ENCODE measurements at places on chromosomes 6 and 20.

- DNase-seq = no peak
Observed at GRCh38 chr20:41453010-41453950, 86.7 kb upstream of the EMILIN3 start.

GRCh38 chr6:23696992-23697391 lies 429.0 kb upstream of the NRSN1 start:
- peak; percentile 2 for DNase-seq

GRCh38 chr20:13034115-13034514 lies 25.3 kb downstream of the SPTLC3 start:
- DNase-seq = no peak

DNA sequence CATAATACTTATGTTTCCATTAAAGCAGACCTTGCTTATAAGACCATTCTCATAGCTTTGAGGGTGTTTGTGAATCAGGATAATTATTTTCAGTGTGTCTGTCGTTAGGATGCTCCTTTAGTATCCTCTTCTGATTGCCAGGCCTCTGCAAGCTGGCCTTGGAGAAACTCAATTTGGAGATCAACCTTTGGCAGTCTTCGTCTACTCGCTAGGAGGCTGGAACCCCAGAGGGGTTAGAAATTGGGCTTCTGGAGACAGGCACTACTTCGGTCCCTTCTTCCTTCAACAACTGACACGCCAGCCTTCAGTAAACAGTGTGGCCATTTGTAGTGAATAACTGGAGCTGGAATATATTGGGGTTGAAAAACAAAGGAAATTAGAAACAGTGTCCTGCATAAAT lies 100.8 kb upstream of the CITED2 start:
- DNase-seq = no peak

GRCh38 chr20:37987602-37988290 lies 45.5 kb downstream of the TTI1 start:
- DNase-seq = no peak

- DNase-seq = peak; percentile 65
Observed at GRCh38 chr20:45433316-45433715, 17.4 kb downstream of the PIGT start.

- no peak for DNase-seq
Observed at GRCh38 chr20:53413186-53413631, 180.4 kb downstream of the ZNF217 start.

GRCh38 chr20:15039088-15039752 lies 701.8 kb upstream of the FLRT3 start:
- no peak for DNase-seq

- no peak for DNase-seq
Observed at GRCh38 chr6:3381233-3381921, 75.5 kb downstream of the SLC22A23 start.

DNA sequence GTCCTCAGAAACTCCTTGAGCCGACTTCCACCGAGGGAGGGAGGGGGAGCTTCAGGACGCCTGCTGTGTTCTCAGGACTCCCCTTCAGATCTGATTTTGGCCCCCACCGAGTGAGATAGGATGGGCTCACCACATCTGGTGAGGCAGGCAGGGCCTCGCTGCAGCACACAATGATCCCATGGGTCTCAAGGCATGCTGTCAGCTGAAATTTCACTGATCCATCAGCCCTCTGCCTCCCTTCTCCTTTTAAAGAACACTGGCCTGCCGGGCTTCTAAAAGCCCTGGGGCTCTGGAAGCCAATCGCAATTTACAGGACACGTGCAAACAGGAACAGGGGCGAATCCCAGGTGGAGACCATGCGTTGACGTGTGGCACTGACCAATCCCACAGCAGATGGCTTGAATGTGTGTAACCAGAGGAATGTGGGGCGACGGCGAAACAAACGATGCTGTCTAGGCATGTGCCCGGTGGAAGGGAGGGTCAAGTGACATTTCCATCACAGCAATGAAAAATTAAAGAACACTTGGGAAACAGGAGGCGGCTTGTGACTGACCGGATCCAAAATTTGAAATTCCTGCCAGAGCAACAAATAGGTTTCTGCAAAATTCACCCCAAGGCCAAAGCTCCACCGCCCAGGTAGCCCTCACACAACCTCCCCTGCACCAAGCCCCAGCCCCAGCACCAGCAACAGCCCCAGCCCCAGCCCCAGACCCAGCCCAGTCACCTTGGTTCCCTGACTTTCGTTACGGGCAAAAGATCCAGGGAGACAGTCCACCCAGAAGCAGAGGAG lies 167.1 kb upstream of the ZNF337 start:
- peak; percentile 48 for DNase-seq

DNA sequence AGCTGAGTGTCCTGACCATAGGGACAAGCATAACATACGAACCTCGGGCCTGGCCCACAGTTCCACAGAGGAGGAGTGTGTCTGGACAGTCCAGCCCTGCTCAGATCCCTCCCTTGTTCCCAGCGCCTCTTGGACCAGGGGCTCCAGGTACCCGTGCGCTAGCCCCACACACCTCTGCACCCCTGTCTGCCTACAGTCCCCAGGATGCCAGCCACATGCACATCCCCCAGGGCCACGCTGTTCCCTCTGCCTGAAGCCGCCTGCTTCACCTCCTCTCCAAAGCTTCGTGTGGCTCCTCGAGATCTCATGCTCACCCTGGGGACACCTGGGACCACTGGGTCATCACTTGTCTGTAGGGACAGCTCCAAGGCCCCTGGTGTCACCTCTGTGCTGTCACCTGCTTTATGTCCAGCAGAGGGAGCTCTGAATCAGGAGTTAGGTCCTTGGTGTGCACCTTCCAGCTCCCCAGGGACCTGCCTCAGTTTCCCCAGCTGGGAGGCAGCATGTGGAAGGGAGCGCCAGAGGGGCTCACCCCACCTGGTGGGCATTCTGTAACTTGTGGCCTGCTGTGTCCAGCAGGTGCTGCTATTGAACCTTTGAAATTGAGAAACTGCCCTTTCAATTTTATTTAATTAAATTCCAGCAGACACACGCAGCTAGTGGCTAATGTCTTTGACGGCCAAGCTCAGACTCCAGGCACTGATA lies 7.3 kb upstream of the YTHDF1 start:
- DNase-seq = peak; percentile 41

- peak; percentile 84 for DNase-seq
Observed at GRCh38 chr6:105994591-105995390, 91.3 kb upstream of the PRDM1 start.
